GM06990 (cell line): ENCODE measurements at places on chromosomes 3 and 15.

- DNase-seq = peak; percentile 59
Observed at GRCh38 chr3:15345608-15346137, 13.3 kb upstream of the SH3BP5 start.

GRCh38 chr3:74039105-74039504, 414.4 kb upstream of the PDZRN3 start:
- DNase-seq = no peak

DNA sequence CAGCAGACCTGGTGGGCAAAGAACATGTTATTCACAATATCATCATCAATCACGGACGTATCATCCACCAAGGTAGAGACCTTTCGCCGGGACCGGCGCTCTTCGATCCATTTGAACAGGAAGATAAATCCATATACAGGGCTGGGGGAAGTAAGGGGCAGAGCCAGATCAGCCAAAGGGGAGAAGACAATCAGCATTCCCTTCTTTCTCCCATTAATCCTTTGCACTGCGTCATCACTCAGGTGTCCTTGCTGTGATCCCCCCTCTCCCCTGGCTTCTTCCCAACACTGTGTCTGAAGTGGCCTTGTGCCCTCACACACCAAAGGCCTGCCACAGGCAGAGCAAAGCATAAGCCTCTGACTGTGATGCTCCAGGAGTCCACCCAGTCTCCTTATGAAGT, 36.4 kb downstream of the SEMA3G start:
- DNase-seq = no peak

GRCh38 chr15:98581715-98582114, 66.6 kb upstream of the IGF1R start:
- no peak for DNase-seq

DNA sequence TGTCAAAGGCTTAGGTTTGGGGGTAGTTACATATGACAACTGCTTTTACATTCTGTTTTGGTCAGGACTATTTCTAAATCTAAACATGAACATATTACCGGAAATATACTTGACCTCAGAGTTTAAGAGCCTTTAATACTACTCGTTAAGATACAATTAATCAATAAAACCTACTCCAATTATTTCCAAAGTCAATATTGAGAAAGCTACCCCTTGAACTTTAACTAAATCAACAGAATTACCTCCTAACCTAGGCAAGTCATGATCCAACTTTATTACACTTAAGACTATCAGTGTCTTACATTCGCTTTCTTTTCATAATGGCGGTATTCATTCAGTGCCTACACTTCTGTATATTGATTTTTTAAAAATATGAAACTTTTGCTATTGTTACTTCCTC, 107.7 kb downstream of the RAP2B start:
- DNase-seq = no peak

- DNase-seq = no peak
Observed at GRCh38 chr3:117524890-117525289, 815.3 kb downstream of the TUSC7 start.

DNA sequence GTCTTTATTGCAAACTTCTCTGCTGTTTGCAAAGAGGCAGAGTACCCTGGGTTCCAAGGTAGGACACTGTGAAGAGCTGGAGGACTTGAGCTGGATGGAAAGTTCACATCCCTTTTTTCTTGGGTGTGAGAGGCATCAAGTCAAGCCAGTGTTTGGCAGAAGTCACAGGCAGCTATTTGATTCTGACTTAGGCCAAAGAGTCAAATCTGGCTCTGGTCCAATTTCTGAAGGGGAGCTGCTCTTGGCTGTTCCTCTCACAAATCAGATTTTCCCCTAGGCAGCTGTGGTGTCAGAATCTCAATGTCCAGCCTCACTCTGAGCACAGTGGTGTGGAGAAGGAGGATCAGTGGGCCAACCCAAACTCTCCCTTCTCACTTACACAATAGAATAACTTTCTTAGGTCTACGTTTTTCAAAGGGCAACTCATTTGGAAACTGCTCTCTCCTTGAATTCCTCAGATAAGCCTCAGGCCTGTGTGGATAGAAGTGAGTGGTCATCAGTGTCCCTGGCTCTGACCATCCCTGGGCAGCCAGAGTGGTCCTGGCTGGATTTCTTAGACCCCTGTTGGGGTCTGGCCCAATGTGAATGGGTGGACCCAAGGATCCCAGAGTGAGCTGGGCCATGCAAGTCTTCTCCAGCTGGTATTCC, 18.2 kb upstream of the AMOTL2 start:
- DNase-seq = no peak

GRCh38 chr3:112086875-112087524, 811 bp downstream of the C3orf52 start:
- DNase-seq = no peak

DNA sequence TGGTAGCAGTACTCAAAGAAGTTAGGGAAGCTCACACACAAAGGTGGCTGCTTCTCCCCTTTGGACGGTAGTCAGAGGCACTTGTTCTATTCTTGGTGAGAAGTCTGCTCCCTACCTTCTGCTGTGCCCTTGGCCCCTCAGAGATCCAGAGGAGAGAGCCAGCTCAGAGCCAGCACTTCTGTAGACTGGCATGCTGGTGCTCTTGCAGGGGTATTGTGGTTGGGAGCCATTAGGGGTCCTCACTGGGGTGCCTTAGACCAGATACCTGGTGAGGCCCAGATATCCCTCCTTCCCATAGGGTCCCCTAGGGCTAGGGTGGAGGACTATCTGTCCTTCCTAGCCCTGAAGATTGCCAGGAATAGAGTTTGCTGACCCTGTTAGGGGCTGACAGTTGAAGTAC, 140.6 kb downstream of the EEFSEC start:
- DNase-seq = no peak

GRCh38 chr3:61561374-61562041, at the start of gene PTPRG:
Gene PTPRG, plus strand, starts transcription at chr3:61561571. Its CDS starts 717 bp downstream, at chr3:61562288.
- peak; percentile 90 for DNase-seq

DNA sequence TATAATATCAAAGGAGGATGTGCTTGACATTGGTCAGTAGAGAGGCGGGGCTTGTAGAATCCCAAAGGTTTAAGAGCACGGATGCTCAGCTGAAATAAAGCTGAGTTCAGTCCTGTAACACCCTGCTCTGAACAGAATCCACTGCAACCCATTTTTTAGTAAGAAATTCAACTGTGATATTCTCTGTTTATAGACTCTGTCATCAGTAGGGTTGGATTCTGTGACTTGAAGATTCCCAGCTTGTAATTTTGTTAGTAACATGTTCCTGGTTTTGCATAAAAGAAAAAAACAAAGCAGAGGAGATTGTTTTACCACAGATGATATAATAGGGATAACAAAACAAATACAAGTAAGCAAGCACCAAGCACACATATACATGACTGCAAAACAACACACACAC, 324.6 kb upstream of the NR2F2 start:
- DNase-seq = no peak

GRCh38 chr3:98612587-98612986, 19.2 kb upstream of the CPOX start:
- DNase-seq = peak; percentile 57

DNA sequence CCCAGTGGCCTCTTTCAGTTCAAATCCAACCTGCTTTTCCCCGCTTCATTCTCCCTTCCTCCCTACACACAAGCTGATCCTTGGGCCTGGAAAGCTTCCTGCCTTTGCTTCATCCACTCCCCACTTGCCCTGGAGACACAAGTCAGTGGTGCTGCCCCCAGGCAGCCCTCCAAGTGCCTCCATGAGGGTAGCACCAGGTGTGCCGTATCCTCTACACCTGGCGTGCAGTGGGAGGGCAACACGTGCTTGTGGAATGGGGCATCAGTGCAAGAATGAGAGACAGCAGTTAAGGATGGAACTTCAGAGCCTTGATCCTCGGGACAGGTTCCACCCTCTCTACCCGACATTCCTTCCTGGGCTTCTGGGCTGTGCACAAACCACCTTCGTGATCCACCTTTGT, 3.8 kb downstream of the ANPEP start:
- no peak for DNase-seq

GRCh38 chr3:71500696-71501095, 82.8 kb downstream of the FOXP1 start:
- DNase-seq = no peak

DNA sequence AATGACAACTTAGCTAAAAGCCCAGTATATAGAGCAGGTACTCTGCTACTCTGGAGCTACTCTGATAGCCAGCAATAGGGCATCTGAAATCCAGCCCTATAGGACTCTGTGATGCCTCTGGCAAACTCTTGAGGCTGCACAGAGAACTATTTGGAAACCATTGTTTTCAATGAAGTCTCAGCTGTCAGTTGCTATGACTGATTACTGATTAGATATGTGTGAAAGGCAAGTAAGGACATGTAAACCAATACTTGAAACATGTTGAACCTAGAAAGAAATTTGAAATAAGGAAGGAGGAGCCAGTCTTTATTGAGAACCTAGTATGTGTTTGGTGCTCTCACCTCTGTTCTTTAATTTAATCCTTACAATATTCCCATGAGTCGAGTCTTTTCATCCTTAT, 40.2 kb upstream of the CRTC3 start:
- no peak for DNase-seq

DNA sequence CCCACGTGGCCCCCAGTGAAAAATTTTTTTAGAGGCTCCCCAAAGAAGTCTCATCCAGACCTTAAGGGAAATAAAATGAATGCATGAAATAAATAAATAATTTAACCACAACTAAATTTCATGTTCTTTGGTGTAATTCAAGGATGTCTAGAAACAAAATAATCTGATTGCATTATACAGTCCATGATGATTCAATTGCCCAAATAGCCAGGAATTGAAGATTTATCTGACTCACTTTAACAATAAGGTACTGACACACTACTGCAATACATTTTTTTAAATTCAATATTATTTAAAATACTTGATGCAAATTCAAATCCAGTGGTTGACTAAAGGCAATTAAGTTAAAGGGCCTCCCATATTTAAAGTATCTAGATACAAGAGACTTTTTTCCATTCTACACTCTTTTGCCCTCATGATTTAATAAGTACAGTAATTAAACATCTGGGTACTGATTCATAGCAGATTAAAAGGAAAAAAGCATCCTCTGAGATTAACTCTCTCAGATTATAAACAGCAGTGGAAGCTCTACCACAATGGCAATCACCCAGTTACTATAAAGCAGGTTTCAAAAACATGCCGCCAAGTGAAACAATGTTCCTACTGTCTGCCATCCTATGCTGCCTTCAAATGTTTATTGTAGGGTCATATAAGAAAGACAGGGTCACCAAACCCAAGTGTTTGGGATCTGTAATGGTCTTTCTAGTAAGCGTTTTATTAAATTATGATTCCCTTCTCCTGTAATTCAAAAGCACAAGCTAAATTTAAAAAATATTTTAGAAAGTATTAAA, 9.9 kb downstream of the UQCC5 start:
- DNase-seq = no peak

DNA sequence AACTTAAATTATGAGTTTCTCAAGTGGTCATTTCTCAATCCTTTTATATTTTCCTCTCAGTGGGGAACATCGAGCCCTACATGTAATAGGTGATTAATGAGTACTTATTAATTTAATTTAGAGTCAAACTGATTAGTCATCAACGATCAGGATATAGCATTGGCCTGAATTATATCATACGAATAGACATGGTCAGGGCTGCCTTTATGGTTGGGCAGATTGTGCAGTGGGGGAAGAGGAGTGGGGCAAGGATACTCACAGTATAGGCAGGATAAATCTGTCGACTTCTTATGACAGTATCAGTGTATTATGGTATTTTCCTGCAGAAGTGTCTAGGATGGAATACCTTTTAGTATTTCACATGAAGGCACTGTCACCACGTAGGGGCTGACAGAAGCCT, 27.0 kb downstream of the C2CD4A start:
- no peak for DNase-seq

DNA sequence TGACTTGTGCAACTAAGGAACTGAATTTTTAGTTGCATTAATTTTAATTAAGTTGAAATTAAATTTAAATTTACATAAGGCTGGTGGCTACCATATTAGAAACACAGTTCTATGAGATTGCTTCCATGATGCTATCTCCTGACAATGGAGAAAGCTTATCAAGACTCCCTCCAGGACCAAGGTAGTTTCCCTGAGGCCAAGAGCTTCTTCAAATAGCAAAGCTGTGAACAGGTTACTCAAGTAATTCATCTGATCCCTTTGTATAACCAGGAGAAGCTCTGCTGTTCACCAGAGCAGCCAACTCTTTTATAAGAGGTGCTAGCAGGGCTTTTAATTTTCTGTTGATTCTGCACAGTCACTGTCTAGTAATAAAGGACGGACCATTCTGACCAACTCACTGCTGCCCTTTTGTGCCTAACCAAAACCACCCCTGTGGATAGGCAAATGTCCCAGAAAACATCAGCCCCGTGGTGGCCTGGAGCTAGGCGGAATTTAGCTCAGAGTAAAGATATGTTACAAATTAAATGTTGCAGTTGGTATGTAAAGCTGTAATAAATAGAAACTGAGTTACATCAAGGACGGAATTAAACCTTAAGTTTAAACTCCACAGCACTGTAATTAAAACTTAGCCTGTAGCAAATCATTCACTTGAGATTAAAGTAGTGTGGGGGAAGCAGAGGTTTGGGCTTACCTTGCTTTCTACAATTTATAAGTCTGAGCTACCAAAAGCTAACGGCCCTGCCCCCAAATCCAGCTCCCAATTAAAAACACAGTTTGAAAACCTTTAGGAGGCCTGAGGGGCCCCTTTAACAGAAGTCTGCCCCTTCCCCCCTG, 55.6 kb upstream of the LRTM1 start:
- DNase-seq = no peak

DNA sequence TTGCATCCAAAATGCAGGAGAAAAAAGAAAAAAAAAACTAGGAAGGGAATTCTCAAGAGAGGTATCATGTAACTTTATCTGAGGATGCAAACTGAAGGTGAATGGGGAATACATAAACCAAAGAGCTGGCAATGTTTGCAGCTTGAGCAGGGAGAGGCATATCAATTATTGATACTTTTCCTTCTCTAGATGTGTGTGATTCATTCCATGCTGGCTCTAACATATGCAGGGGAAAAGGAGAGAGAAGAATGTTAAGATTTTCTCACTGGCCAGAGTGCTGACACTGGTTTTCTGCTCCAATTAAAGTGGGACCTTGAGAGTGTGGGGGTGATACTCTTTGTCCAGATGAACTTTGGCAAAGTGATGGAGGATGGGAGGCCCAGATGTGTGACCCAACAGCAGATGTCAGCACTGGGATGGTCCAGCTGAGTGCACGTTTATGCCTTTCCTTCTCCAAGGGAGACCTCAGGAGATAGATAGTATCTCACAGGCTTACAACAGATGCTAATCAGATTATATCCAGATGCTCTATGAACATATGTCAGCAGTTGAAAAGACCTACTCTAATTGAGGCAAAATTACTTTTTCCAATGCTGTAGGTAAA, 50.0 kb upstream of the PSMD6 start:
- DNase-seq = no peak

GRCh38 chr3:108202834-108203233, 19.4 kb downstream of the IFT57 start:
- DNase-seq = no peak

DNA sequence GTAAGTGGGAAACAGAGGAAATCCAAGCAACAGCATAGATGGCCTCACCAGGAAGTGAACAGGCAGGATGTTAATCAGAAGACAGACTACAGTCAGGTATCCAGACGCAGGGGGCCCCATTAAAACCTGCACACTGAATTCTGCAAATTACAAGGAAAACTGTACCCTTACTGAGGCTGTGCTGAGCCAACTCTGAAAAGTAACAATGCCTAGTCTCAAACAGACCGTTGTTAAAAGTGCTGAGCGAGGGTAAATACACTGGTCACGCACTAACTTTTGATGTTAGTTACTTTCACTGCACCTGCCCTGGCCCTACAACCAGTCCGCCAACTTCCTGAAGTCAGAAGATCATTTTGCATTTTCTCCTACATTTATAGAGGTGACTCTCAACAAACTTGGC, 1.0 kb downstream of the TAMM41 start:
- DNase-seq = no peak

- DNase-seq = no peak
Observed at GRCh38 chr3:12454816-12455121, 29.5 kb upstream of the TSEN2 start.
